Effector memory CD8-positive, alpha-beta T cell (primary cell): ENCODE measurements at places on chromosomes 12 and 14.

DNA sequence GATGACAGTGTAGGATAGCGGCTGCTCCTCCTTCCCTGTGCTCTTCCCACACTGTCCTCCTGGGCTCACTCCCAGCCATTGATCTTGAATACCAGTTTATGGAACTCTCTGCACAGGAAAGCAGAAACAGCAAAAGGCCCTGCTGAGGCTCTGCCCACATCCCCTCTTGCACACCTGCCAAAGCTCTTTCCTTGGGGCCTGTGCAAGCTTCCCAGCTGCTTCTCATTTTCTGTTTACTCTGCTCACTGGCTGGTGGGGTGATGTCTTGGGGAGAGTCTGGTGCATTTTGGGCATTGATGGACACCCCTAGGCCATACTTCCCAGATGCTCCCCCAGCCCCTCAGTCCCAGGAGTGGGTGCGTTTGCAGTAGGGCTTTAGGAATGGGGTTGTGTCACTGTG is 361.8 kb downstream of the TMEM121 start:
- DNase-seq, result no peak

DNA sequence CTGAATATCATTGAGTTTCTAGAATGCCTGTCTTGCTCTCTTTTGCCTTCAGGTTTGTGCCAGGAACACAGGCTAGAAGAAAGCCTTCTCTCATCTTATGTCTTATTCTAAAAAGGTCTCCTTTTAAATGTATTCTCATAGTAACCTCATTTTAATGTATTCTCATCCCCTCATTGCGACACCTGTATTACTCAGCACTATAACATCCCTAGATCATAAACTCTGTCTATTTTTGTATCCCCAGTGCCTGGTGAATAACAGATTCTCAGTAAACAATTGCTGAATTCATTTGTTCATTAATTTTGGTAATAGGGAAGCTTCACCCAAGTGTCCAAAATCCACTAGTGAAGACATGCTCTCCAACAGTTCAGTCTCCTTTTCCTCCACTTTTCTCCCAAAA is 8.8 kb upstream of the LRRK2 start:
- no peak for DNase-seq

DNA sequence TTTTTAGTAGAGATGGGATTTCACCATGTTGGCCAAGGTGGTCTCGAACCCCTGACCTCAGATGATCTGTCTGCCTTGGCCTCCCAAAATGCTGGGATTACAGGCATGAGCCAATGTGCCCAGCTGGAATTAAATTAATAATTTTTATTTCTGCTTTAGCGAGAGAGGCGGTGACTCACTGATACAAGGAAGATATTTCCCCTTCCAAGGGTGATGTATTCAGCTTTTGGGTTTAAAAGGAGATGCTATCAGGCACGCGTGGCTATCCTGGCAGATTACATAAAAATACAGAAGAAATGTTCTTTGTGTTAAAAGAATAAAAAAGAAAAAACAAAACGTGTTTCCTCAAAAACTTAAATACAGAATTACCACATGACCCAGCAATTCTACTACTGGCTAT is 12.4 kb upstream of the P2RX7 start:
- no peak for DNase-seq

DNA sequence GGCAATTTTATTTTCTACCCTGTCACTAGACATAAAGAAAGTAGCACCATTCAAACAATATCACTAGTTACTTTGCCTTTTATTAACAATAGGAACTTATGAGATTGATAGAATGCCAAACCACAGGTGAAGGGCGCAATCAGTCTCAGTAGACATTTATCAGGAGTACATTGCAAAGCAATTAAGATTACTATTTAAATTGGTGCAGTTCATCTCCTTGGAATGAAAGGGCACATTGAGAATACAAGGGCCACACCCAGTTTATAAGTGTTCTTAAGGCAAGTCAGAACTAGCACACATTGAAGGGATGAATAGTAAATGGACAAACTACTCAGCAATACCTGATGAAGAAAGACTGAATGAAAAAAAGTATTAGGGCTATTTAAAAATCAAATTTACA is 601.4 kb downstream of the C12orf50 start:
- DNase-seq, result no peak

GRCh38 chr12:106987846-106988245 is 900 bp upstream of the MTERF2 start:
- no peak for DNase-seq

GRCh38 chr12:124827588-124828184 is 36.0 kb downstream of the SCARB1 start:
- DNase-seq, result no peak

DNA sequence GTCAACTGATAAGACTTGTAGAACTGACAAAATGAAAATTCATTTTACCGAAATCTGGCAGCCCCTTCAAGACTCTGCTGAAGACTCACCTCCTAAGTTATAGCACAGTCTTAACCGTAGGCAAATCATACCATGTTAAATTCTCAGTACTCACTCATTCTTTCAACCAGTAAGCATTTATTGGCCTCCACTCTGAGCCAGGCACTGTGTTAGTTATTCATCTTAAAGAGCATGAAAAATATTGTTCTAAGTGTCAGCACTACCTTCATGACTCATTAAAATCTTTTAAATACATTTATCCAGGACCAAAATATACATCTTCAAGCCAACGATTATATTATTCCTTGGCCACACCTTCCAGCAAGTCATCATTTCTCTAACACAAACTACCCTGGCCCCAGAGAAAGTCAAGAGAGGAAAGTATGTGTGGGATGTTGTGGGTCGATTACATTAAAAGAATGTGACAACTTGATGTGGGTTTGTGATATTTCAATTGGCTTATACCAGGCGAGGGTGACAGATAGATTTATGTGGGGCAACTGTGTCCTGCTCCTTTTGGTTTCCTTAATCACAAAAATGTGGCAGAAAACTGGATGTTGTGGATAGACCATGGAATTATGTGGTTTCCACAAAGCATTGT is 55.0 kb downstream of the TMEM30B start:
- no peak for DNase-seq

- DNase-seq, result no peak
These were observed 704 bp downstream of the SDR39U1 start for GRCh38 chr14:24441904-24442239.

DNA sequence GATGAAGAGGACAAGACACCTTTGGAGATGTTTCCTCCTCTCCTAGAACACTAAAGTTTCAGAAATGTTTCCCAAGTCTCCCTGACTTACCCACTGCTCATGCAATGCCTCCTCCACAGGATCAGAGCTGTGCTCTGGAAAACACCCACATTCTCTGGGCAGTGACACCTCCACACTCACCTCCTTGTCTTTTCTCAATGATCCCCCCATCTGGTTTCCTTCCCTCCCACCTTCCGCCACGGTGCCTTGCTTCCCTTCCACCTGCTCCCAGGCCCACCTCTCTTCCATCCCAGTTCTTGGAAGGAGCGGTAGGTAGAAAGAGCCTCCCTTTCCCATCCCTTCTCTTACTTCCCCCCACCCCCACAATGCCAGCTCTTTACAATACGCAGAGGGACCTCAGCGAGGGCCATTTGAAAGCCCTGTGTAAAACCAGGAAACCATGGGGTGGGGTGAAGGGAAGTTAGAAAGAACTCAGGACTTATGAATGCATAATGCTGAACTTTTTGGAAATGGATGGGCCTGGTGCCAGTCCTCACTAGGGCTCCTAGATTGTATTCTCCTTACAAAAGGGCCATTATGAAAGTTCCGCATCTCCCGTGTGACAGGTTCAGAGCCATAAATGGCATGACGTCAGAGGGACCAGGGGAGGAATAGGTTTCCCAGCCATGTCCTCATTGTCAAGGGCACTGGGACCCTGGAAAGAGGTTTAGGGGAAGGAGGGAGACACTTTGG is 12.8 kb downstream of the FBLN5 start:
- DNase-seq, result no peak
